ENCODE measurements at places on chromosomes 1 and 21. TPM values are rescaled to one million over a fixed set of nuclear protein-coding genes. Genes with fewer than 3 reads are reported as not detected.

- no peak for DNase-seq
Observed at GRCh38 chr1:55071477-55071876, 32.1 kb downstream of the PCSK9 start.

- DNase-seq: no peak
Observed at GRCh38 chr1:109677459-109677858, 9.6 kb downstream of the GSTM2 start.

- DNase-seq: no peak
Observed at GRCh38 chr1:11680270-11681070, 478 bp downstream of the MAD2L2 start.

DNA sequence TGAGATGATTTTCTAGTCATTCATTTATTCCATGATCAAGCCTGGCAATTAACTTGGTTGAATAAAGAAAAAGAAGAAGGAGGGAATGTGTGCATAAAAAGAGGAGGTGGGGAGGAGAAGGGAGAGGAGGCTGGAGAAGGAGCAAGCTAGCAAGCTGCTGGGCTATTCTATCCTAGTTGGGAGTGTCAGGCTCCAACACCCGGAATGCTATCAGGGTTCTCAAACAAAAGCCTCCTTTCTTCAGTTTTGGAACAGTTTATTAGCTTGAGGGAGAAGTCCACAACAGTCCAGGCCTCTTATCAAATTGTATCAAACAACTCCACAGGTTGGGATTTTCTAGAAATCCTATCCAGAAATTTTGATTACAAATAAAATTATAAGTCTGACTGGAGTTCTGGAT is 80.0 kb downstream of the BCAR3 start:
- DNase-seq: no peak

Gene CLCA4
- total RNA-seq: not detected

DNA sequence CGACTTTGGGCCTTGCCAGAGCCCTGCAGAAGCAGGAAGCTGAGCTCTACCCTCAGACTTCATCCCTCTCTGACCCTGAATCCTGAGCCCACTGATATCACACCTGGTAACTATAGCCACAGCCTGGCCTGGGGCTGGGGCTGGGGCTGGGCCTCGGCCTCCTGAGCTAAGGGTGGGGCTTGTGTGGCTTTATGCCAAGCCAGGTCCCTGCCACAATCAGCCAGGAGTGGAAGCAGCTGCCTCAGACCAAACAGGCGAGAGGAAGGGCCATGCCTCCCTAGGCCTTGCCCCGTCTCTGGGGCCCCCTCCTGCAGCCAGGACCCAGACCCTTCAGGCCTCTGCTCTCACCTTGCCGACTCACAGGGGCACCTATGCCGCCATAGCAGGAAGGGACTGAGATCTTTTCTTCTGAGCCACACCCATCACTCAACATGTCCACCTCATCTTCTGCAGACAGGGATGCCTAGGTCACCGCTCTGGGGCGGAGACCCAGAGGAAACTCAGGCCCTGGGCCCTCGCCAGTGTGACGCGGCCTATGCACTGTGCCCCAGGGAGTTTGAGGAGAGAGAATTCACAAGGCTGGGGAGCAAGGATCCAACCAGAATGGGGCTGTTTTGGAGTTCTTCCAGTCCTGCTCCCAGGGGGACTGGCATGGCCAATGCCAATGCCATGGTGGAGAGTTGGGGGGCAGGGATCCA is 5.7 kb downstream of the UBXN11 start:
- DNase-seq: no peak

Gene ANGPTL3
- total RNA-seq: 220 TPM

Gene PTPN7
- total RNA-seq: 0.86 TPM

GRCh38 chr21:15444118-15444960 is 285.4 kb upstream of the USP25 start:
- DNase-seq: peak; percentile 81

GRCh38 chr1:241443561-241443960 is 76.0 kb downstream of the FH start:
- no peak for DNase-seq
